ENCODE measurements at places on chromosomes 11 and 22.
A peak's percentile ranks its signal among the peaks of the same experiment; 100 is the strongest.

GRCh38 chr11:93895106-93895862, 44.9 kb upstream of the VSTM5 start:
- DNase-seq: no peak

GRCh38 chr11:103587901-103588788, 448.3 kb upstream of the DDI1 start:
- DNase-seq: no peak

GRCh38 chr11:48055292-48056132, 75.2 kb downstream of the PTPRJ start:
- peak; percentile 63 for DNase-seq

DNA sequence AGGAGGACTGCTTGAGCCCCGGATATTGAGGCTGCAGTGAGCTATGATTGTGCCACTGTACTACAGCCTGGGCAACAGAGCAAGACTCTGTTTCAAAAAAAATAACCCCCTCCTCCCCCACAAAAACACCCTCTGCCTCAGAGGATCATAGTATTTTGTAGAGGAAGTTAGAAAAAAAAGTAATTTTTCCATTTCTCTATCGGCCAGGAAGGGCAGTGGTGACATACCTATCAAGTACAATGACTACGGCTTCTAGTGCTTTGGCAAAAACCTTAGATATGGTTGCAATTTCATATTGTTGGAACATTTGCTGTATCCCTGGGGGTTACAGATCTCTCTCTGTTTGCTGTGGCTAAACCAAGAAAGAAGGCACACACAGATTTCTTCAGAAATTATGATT, 28.9 kb downstream of the C2CD3 start:
- DNase-seq: no peak

- DNase-seq: no peak
Observed at GRCh38 chr11:72443016-72443415, 8.7 kb upstream of the CLPB start.

DNA sequence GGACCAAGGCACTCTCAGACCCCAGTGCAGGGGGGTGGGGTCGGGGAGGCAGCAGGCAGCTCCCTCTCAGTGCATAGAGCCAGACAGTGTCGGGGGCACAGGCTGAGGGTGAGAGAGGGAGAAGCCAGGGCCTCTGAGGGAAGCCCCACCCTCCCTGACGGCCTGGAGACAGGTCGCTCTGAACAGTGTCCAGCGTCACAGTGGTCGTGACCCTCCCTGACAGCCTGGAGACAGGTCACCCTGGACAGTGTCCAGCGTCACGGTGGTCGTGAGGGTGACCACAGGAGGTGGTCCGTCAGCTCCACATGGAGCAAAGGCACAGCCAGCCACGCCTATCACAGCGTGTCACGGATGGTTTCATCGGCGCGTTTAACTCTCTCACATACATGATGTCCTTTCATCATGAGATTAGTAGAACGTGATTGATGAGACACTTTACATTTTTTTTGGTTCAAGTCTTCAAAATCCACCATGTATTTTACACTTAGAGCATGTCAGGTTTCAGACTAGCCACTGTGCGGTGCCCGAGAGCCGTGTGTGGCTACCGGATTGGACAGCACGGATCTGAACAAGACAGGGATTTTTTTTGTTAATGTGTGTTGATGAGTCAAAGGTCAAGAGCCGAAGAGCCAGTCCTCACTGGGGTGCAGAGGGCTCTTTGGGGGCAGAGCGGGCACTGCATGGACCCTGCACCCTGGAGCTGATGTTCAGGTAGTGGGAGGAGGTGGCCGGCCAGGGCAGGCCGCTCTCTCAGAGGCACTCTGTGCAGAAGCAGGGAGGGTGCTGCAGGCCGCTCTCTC, 23.9 kb upstream of the PANX2 start:
- peak; percentile 58 for DNase-seq

GRCh38 chr11:114938799-114939198, 260.5 kb downstream of the NXPE2 start:
- DNase-seq: no peak

- no peak for DNase-seq
Observed at GRCh38 chr22:26109686-26110315, 59.5 kb upstream of the SEZ6L start.

DNA sequence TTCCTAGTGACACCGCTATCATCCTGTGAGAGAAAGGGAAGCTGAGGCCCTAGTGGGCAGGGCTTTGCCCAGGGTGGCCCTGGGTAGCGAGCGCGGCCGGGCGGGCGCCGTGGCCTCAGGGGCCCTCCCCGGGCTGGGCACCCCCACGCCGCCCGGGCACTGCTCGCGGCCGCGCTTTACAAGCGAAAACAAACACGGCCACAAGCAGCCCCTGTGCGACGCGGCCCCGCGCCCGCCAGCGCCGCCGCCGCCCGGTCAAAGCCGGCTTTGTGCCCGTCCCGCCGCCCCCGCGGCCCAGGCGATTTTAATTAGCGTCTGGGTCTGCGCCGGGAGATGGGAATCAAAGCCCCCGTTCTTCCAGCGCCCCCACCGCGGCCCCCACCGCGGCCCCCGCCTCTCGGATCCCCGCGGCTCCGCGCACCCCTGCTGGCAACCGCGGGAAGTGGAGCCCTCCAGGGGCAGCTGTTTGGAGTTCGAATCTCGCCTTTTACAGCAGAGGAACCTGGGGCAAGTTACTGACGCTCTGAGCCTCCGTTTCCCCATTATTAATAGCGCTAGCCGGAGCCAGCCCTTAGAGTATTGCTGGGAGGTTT, 47.9 kb downstream of the CHRDL2 start:
- DNase-seq: peak; percentile 17

DNA sequence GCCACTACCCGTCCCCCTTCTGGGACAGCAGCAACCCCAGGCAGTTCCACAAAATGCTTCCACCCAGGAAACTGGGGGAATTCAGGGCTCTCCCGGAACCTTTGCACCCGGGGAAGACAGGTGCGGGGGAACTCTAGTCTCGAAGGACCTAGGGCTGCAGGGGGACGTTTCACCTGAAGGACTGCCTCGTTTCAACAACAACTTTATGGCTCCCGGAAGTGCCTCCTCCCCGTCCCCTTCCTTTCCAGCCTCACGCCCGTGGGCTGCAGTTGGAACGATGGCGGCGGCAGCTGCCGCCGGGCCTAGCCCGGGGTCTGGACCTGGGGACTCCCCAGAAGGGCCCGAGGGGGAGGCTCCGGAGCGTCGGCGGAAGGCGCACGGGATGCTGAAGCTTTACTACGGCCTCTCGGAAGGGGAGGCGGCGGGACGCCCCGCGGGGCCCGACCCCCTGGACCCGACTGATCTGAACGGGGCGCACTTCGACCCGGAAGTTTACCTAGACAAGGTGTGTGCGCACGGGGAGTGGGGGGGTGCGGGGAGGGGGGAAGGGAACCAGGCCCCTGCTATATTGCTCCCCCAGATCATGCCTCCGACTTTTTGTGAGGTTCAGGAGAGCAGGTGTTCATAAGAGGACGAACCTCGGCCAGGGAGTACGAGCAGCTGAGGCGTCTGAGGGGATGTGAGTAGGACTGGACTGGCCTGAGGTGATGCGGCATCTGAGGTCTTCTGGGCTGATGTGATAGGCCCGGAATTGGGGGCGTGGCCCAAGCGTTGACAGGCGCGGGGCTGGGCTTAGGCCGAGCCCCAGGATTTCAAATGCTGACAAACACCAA, at the start of gene VPS51:
Gene VPS51, plus strand, starts transcription at position 241 of the 833 bp plus-strand sequence. Its CDS starts 37 bp downstream, at position 278.
- DNase-seq: peak; percentile 92

DNA sequence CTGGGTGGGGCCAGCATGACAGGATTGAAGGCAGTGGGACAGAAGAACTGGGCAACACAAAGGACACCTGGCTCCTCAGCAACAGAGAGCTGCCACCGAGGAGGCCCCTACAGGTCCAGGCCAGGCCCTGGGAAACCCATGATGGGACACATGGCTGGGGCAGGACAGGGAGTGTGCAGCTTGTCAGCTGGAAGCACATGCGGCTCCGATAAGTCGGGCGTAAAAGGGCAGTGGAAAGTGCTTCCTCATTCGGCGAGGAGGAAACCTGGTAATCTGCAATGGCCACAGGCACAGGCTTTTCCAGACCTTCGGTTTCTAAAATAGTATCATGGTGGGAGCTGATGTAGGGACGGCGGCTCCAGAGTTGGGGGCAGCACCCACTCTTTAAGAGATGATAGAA, 16.5 kb downstream of the GNAZ start:
- DNase-seq: no peak

GRCh38 chr11:34439610-34440198, 970 bp downstream of the CAT start:
- peak; percentile 11 for DNase-seq

- no peak for DNase-seq
Observed at GRCh38 chr11:134531327-134532130, 119.5 kb upstream of the B3GAT1 start.

DNA sequence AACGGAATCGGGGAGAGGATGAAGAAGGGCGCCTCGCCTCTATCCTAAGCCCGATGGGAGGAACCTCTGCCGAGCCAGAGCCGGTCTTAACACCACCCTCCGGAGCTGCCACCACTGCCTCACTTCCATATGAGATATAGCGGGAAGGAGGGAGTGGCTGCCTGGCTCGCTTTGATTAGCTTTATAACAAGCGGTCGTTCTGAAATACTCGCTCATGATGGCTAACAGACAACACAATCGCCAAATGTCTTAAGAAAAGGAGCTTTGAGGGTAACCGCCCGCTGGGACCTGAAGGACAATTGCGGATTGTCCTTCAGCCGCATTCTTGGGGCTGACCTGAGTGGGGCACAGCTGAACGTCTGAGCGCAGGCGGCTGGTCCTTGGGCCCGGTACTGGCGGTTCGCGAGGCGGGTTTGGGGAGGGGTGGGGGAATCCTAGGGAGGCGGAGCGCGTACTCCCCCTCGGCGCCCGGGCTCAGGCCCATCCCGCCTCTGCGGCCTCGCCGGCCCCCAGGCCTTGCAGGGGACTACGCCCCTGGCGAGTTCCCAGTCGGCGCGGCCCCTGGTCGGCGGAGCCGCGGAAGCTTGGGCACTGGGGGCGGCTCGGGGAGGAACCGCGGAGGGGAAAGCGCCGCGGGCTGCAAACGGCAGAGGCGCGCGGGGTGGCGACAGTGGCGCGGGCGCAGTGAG, at the start of gene PLAAT5:
Gene PLAAT5, minus strand, starts transcription at position 617 of the 689 bp plus-strand sequence. Its CDS starts 133 bp downstream, at position 484.
- DNase-seq: peak; percentile 16

GRCh38 chr11:2580571-2581001, 119.2 kb downstream of the KCNQ1OT1 start:
- peak; percentile 6 for DNase-seq

DNA sequence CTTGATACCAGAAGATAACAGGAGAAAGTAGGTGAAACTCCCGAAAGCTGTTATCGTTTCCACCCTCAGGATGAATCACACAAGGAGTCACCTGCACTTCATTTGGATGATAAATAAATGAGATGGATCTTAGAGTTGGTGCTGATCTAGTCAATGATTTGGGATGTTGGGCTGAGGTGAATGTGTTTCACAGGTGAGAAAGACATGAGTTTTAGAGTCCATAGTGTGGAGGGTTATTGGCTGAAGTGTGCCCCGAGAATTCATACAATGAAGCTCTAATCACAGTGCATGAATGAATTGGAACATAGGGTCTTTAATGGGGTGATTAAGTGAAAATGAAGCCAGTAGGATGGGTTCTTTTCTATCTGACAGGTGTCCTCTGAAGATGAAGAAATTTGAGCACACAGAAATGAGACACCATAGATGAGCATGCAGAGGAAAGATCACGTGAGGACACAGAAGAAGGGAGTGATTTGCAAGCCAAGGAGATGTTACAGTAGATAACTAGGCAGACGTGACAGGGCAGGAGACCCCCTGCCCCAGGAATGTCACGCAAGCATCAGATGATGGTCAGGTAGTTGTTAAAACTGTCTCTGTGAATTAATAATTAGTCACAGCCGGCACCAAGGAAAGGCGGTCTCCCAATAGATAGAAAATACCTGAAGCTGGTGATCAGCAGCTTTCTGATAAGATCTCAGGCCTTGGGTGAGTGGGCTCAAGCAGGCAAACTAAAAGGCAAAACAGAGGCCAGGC, 60.3 kb upstream of the IGLL5 start:
- no peak for DNase-seq

- no peak for DNase-seq
Observed at GRCh38 chr11:124681421-124681820, 7.7 kb downstream of the SPA17 start.

GRCh38 chr22:45284705-45285262, at the start of gene UPK3A:
Gene UPK3A, plus strand, starts transcription at chr22:45284949. Its CDS starts 65 bp downstream, at chr22:45285014.
- DNase-seq: peak; percentile 88

GRCh38 chr22:46460857-46461256, 76.6 kb downstream of the CELSR1 start:
- DNase-seq: no peak

DNA sequence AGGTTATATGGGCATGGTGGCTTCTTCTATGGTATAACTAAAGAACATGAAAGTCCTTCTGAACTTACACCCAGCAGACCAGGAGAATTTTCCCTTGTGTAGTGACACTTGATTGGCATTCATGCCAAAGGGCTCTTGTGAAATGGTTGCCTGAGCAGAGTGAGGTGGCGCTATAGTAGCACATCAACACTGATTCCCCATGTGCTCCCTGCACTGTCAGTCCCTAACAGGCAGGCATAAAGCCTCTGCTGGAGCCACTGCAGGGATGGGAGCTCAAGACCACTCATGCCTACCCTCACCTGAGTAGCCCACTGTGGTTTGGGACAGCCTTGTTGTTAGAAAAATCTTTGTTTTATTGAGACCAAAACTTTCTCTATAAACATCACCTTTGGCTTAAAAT, 92.6 kb upstream of the LIN7C start:
- no peak for DNase-seq

DNA sequence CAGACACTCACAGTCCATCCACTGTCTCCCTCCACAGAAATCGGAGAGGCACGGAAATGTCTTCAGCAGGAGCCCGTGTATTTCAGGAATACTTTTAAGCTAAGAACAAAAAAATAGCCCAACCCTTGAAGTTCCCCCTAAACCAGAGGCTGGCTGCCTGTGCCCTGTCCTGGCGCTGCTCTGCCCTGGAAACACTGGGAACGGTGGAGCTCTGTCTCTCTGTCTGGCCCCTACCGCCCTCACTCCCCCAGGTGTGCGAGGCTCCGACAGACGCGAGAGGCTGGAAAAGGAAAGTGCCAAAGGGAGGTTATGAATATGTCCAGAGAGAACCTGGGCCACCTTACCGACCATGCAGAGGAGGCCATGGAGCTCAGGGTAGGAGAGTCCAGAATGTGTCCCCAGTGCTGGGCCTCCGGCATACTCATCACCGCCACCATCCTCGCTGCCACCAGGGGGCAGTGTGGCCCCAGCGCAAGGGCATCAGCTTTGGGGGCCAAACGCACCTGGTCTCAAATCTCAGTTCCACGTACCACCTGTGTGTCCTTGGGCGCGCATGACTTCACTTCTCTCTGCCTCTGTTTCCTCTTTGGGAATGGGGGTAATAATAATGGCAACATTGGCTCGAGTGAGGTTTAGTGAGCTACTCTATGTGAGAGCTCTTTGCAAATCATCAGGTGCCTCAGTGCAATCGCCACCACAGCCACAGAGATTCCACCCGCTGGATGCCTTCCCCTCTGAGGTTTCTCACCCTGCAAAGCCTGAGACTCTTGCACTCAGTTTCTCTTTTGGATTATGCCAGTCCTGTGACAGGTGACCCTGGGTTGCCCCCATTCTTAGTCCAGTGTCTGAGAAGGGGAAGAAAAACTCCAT, 10.4 kb upstream of the SLCO2B1 start:
- peak; percentile 72 for DNase-seq

- DNase-seq: no peak
Observed at GRCh38 chr11:88657076-88657738, 319.7 kb upstream of the CTSC start.
